ENCODE measurements at places on chromosomes 13 and 19.

GRCh38 chr19:1955171-1956121 is 14.5 kb downstream of the CSNK1G2 start:
- DNase-seq, result no peak

- DNase-seq, result no peak
These were observed 7.6 kb upstream of the GMIP start for GRCh38 chr19:19651076-19651475.

- peak; percentile 24 for DNase-seq
These were observed 9.5 kb downstream of the MEF2B start for GRCh38 chr19:19160461-19161035.

- no peak for DNase-seq
These were observed 36.8 kb downstream of the NFIX start for GRCh38 chr19:13031917-13032623.

DNA sequence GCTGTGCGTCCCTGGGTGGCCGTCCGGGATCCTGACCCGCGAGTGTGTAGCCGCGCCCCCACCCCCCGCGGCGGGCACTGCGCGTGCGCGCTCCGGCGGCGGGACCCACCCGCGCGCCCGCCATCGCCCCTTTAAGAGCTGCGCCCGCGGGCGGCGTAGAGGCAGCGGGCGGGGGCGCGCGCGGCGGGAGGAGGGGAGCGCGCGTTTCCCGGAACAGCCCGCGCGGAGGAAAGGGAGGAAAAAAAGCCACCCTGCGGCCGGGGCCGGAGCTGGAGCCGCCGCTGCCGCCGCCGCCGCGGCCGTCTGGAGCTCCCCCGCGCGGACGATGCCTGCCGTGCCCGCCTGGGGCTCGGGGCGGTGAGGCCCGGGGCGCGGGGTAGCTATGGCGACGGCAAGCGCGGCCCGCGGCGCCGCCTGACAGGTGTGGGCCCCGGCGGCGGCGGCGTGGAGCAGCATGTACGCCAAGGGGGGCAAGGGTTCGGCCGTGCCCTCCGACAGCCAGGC is at the start of gene SSBP4:
SSBP4 (plus strand) TSS at position 204 of the 504 bp plus-strand sequence; CDS start at position 455, 251 bp downstream.
- peak; percentile 73 for DNase-seq

- DNase-seq, result no peak
These were observed 1520.0 kb upstream of the SLC10A2 start for GRCh38 chr13:104586051-104586746.

- no peak for DNase-seq
These were observed 20.8 kb downstream of the NLRP4 start for GRCh38 chr19:55857149-55857548.

- no peak for DNase-seq
These were observed 186.2 kb downstream of the RGCC start for GRCh38 chr13:41643507-41643906.

- DNase-seq, result peak; percentile 36
These were observed 56.2 kb upstream of the AKAP11 start for GRCh38 chr13:42215578-42216421.

GRCh38 chr19:8643860-8644653 is 13.6 kb downstream of the NFILZ start:
- no peak for DNase-seq

DNA sequence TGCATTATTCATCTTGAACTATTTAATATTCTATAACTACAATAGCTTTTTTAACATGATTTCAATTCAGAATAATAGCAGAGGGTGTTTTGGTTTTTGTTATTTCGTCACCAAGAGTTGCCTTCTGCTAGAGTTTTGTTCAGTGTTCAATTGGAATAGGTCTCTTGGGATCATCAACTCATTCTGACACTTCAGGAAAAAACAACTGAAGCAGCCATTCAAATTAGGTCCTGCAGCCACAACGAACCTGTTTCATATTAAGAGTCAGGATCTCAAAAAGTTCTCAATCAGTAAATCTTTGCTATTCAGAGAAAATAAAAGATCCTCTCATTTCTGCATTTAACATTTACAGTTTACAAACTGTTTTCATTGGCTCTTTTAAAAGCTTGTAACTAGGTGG is 2.4 kb upstream of the CHAMP1 start:
- DNase-seq, result no peak

DNA sequence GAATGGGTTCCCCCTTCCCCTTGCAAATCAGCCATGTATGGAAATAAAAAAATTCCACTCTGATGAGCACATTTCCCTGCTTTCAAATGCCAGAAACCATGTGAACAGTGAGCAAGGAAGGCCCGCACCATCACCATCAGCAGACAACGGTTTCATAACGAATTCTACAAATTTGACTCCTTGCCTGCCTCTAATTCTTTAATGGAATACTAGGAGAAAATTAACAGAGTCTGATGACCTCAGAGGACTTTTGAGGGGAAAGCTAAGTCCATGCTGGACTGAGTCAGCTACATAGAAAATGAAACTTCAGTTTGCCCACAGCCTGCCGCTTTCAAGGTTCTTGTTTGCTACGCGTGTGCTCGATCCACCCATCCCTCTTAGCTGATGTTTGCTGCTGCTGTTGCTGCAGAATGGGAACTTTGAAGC is 46.7 kb upstream of the KL start:
- no peak for DNase-seq

DNA sequence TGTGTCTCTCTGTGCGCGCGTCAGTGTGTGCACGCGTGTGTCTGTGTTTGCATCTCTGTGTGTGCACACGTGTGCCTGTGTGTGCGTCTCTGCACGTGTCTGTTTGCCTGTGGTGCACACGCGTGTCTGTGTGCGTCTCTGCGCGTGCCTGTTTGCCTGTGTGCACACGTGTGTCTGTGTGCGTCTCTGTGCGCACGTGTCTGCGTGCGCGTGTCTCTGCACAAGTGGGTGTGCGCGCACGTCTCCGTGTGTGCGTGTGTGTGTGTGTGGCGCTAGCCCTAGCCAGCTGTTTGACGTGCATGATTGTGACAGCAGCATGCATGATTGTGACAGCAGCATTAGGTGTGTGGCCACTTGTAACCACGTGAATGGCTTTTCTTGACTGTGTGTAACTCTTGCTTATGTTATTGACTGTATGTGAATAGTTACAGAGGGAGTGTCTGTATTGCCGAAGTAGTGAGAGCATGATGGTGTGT is 31.1 kb downstream of the ZNF146 start:
- DNase-seq, result no peak

- DNase-seq, result no peak
These were observed 767.6 kb upstream of the SLITRK1 start for GRCh38 chr13:84649853-84650252.

DNA sequence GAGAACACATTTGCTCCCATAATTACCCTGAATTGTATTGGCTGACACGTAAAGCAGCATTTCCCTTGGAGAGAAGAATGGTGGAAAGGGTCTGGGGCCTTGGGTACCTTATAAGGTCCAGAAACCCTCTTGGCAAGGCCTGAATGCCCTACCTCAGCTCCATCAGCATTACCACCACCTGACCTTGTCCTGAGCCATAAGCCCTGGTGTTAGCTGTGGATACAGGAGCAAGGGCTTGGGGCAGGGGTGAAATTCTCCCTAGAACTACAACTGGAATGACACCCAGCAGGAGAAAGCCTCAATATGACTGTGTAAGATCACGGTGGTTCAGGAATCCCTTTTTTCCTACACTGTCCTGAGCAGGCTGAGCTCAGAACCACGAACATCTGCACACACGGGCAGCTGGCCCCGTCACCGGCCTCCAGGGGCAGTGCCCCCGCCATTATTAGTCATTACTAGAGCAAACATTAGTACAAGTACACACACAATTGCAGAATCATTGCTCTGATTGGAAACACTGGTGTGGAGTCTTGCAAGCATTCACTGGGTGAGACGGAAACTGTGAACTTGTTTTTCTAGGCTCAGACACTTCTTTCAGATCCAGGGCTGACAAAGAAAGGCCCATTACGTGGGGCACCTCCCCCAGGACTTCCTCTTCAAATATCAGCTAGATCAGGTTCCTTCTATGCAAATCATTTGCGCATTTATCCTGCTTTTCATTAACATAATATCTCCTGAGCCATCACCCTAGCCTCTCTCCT is 26.8 kb upstream of the MTIF3 start:
- no peak for DNase-seq

GRCh38 chr19:3862826-3863500 is 5.9 kb downstream of the ZFR2 start:
- no peak for DNase-seq
